SK-N-SH treated with all-trans-retinoic acid at 6 μM for 48 hours (cell line): ENCODE measurements at places on chromosomes 2 and 18.

DNA sequence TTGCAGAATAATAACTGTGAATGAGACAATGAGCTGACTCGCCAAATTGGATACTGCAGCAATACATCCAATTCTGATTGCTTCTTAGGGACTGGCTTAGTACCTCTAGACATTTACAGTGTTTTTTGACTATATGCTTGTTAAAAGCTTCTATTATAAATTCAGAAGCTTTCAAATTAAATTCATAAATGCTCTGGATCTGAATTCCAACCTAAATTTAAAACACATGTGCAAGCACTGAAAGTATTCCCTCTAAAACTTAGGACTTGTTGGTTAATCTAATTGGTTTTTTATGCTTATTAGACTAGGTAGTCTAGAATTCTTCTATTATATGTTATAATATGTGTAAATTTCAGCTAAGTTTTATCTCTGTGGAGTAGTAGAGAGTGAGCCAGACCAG, 306.9 kb downstream of the CPS1 start:
- ATAC-seq: no peak

DNA sequence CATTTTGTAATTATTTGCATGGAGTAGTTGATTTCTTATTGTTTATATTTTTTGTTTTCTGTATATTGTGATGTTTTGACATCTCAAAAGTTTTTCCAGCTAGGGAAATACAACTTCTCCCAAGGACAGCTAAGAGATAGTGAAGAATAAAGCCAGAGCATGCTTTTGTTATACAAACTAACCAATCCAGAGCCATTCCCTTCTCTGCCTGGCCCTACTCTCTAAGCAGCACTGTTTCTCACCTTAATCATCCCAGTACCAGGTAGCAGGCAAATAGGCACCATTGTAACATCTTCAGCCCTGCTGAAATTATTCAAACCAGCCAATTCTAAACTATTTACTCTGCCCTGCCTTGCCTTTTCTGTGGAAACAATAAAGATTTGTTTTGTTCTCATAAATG, 1063.4 kb upstream of the CHAC2 start:
- no peak for ATAC-seq

GRCh38 chr2:234306426-234307173, 190.3 kb downstream of the ARL4C start:
- no peak for ATAC-seq

DNA sequence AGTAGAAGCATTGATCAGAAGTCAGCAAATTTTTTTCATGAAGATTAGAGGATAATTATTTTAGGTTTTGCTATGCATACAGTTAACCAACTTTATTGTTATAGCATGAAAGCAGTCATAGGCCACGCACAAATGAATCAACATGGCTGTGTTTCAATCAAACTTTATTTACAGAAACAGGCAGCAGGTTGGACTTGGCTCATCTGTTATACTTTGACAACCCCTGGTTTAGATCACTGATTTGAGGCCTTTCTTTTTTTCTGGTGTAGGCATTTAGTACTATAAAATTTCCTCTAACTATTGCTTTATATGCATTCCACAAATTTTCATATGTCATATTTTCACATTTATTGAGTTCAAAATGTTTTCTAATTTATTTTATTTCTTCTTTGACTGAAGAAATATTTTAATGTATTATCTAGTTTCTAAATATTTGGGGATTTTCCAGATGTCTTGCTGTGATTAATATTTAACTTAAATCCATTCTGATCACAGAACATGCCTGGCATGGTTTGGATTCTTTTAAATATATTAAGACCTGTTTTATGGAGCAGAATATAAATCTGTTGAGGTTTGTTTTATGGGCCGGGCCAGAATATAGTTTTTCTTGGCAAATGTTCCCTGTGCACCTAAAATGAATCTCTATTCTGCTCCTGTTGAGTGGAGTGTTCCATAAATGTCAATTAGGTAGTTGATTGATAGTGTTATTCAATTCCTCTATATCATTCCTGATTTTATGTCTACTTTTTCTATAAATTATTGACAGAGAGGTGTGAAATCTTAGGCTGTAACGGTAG, 116.3 kb upstream of the KLHL29 start:
- ATAC-seq: peak; percentile 76

- ATAC-seq: no peak
These were observed 173.5 kb downstream of the ZFP36L2 start for GRCh38 chr2:43052944-43053306.

GRCh38 chr2:26772064-26773001, 8.2 kb downstream of the SLC35F6 start:
- ATAC-seq: no peak

DNA sequence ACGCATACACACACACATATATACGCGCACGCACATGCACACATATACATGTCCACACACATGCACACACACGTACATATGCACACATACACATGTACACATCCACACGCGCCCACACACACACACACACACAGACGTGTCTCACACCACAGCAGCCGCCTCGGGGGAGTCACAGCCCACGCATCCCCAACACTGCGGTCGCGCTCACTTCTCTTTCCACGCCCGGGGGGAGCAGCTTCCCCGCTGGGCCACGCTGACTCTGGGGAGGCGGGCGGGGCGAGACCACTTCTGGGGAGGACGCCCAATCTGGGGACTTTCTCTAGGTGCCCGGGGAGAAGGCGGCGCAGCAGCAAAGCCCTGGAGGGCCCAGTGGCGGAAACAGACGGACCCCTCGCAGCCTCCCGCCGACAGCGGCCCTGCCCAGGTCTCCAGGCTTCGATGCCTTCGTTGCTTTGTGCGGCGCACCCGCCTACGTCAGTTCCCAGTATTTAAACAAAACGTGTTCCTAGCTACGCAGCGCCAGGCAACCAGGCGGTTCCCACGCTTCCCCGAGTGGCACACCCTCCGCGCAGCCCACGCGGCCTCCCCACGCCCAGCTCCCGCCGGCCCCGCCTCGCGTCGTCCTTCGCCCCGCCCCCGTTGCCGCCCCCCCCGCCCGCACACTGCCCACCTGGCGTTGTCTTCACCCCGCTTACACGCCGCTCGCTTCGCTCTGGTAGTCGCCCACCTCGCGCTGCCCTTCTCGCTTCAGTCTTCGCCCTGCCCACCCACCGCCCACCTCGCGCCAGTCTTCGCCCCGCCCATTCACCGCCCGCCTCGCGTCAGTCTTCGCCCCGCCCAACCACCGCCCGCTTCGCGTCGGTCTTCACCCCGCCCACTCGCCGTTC, 810 bp upstream of the RBFA start:
- ATAC-seq: peak; percentile 86

DNA sequence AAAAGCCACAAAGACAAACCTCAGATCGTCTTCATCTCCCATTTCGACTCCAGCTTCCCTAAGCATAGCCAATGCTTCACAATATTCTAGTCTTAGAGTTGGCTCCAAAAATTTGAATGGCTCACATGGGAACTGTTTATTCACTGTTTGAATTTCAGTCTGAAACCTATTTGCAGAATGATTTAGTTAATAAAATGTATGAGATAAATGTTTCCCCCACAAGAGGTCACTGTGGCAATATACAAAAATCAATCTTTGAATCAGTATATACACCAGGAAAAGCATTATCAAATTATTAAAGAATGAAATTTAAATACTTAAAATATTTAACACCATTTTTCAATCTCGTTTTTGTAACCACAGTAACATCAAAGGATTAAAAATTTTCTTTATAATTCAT, 40.0 kb upstream of the MCM6 start:
- peak; percentile 76 for ATAC-seq

DNA sequence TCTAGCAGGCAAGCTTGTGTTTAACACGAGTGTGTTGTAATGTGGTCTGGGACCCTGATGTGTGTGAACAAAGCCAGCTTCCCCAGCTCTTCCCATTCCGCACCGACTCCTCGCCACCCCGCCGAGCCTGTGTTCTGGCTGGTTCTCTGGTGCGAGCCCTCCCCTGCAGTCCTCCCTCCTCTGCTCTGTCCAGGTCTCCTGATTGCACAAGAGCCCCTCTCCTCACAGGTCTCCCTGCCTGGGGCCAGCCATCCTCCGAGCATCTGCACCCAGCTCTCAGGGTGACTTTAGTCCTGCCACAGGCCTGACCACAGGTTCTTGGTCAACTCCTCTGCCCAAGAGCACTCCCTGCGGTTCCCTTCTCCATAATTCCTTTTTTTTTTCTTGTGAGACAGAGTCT, 13.2 kb downstream of the SLC66A3 start:
- peak; percentile 37 for ATAC-seq

DNA sequence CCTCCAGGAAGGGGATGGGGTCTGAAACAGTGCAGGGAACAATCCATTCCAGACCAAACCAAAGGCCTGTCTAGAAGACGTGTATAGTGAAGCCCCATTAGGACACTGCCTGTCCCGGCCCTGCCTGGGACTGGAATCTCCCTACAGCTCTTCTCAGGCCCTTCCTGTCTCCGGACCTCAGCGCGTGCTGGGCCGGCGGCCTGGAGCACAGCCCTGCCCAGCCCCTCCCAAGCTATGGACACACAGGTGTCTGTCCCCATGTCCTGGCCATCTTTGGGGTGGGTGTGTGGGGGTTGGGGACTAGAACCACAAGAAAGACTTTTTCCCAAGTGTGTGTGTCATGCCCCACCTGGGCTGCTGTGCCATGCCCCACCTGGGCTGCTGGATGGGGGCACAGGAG, 51.8 kb downstream of the KIF1A start:
- no peak for ATAC-seq

- no peak; the same call in 1 of the 3 replicates for ATAC-seq
These were observed 592 bp upstream of the METAP1D start for GRCh38 chr2:171999161-171999560.

- ATAC-seq: no peak
These were observed 120.6 kb upstream of the HDAC4 start for GRCh38 chr2:239521518-239521815.

DNA sequence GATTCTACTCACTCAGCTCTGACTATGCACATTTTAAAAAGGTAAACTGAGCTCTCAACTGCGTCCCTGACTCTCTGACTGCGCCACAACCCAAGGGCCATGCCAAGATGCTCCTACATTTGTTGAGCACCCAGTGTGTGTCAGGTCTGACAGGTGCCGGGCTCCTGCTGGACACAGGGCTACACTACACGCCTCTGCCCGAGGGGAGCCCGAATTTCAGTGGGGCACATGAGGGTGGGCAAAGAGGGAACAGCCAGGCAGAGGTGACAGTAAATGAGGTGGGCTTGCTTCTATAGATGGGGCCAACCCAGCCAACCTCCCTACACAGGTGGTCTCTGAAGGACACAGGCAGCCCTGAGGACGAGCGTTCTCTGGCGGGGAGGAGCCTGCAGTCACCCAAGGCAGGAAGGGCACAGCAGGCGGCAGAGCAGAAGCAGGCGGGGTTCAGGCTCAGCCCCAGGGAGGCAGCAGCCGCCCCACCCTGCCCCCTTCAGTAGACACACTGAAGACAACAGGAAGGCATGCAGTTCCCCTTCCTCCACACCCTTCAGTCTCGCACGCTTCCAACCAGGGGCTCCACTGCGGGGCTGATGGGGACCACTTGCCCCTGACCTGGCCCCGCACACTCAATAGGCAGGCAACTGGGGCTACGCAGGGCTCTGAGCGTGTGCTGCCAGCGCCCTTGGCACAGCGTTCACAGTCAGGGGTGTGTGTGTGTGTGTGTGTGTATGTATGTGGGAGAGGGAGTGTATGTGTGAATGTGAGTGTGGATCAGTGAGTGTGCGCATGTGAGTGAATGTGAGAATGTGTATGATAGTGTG, 98.4 kb downstream of the UXS1 start:
- ATAC-seq: no peak

DNA sequence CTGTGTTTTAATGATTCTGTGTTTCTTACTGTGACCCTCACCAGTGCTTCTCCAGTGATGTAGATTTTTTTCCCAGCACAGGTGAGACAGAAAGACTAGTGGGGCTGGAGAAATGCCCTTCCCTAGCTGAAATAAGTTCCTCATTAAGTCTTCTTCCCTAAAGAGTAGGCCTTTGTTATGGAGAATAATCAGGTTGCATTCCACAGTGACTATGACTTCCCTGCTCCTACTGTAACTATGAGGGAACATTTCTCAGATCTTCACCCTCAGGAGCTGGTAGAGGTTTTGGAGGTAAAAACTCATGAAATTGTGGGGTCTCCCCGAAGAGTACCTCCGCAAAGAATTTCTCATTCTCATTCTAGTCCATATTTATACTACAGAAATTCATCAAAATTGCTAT, 286.2 kb downstream of the GRB14 start:
- ATAC-seq: no peak

DNA sequence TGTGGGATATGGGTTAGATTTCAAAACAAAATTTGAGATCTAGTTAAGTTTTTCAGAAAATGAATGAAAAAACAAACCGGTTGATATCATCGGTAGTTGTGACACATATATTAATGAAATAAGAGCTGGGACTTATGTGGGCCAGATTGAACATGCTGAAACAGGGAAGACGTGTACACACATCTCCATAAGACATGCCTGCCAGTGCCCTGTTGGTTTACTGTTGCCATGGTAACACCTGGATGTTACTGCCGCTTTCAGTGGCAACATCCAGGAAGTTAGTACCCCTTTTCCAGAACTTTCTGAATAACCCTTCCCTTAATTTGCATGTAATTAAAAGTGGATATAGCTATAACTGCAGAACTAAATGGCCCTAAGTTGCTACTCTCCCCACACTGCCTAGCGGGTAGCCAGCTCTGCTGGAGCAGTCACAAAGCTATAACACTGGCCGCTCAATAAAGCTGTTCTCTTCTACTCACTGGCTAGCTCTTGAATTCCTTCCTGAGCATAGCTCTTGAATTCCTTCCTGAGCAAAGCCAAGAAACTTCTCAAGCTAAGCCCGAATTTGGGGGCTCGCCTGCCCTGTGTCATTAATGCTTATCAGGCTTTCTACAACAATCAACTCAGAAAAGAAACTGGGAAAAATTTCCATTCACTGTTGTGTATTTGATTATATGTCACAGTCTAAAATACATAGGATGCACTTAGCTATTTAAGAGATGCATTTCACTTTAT, 776.3 kb upstream of the CDH7 start:
- no peak for ATAC-seq

DNA sequence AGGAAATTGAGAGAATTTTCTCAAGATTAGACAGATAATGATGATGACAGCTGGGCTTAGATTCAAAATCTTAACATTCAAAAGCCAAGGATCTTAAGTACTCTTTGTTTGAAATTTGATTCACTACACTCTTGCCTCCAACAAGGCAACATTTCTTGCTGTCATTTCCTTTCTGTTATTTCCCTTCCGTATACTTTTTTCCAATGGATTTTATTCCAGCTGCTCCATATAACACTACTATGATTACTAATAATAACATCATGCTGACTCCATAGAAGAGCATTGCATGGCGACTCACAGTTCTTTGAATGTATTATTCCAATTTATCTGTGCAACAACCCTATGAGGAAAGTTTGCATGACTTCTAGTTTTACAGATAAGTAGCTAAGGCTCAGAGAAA, 33.9 kb upstream of the CCDC102B start:
- ATAC-seq: no peak

DNA sequence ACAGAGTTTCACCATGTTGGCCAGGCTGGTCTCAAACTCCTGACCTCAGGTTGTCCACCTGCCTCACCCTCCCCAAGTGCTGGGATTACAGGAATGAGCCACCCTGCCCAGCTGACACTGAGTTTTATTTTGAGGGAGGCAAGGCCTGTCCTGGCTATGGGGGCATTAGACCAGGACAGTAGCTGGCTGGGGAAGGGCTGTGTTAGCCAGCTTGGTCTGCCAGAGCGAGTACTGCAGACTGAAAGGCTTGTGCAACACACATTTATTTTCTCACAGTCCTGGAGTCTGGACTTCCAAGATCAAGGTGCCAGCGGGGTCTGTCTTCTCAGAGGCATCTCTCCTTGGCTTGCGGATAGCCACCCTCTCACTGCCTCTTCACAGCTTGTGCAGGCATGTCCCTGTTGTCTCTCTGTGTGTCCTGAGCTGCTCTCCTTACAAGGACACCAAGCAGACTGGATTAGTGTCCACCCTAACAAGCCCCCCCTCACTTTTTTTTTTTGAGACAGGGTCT, 59.4 kb upstream of the HAAO start:
- no peak for ATAC-seq

- ATAC-seq: peak; percentile 39
These were observed 3.9 kb upstream of the GPR75 start for GRCh38 chr2:53863538-53864227.
